ENCODE measurements at places on chromosomes 4 and X.
A peak's percentile ranks its signal among the peaks of the same experiment; 100 is the strongest.

DNA sequence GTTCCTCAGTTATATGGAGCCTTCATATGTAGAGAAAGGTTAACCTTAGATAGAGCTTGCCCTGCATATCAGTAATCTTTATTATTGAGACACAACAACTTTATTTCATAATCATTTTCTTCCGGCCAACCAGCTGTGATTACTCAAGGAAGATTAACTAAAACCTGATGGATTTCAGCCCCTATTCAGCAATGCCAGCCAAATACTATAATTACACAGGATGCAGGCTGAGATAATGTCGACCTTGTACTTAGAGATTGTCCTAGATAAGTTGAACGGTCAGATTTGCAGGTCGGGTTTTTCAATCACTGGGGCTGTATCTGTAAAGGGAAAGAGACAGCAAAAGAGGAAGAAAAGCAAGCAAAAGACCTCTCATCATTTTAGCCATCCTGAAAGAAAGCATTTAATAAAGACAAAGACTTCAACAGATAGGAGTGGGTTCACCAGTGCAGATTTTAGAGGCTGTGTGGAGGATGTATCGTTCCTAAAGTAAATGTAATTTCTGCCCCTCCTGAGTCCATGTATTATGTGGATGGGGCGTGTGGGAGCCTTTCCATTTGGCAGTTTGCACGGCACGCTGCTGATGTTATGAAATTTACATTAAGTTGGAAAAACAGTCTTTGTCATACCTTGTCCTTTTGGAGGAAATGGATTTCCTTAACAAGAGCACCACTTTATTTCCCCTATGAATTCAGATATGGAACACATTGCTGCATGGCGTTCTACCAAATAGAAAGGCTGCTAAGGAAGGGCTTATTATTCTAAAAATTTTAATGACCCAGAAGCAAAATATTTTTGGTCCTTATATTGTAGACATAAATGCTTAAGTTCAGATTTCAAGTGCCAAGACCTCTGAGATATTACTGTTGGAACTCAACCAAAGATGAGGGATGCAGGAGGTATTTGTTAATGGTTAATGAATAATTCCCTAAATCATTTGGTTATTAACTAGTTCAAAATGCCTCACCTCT, 496.7 kb downstream of the SPRY1 start:
- DNase-seq: peak; percentile 41

GRCh38 chrX:37658343-37659030, 27.1 kb upstream of the XK start:
- DNase-seq: no peak

DNA sequence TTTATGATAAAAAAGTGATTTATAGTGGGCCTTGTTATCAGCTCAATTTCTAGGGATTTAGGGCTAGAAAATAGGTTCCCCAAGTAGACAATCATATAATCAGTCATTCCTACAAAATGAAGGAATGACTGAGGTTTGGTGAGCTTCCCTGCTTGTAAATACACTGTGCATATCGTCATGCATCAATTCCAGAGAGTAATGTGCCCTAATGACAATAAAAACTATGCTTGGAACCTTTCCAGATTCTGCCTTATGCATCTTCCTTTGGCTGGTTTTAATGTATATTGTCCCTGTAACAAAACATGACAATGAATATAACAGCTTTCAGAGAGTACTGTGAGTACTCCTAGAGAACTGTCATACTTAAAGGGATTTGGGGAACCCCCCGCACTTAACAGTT, 1310.9 kb downstream of the PCDH7 start:
- DNase-seq: no peak

DNA sequence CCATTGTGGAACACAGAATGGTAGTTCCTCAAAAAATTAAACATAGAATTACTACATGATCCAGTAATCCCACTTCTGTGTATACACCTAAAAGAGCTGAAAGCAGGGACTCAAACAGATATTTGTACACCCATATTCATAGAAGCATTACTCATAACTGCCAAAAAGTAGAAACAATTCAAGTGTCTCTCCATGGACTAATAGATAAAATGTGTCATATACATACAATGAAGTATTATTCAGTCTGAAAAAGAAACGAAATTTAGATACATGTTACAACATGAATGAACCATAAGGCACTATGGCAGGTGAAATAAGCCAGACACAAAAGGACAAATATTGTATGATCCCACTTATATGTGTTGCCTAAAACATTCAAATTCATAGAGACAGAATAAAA, 145.1 kb downstream of the ANTXR2 start:
- no peak for DNase-seq

GRCh38 chr4:152512483-152512882, 23.4 kb downstream of the FBXW7 start:
- no peak for DNase-seq

DNA sequence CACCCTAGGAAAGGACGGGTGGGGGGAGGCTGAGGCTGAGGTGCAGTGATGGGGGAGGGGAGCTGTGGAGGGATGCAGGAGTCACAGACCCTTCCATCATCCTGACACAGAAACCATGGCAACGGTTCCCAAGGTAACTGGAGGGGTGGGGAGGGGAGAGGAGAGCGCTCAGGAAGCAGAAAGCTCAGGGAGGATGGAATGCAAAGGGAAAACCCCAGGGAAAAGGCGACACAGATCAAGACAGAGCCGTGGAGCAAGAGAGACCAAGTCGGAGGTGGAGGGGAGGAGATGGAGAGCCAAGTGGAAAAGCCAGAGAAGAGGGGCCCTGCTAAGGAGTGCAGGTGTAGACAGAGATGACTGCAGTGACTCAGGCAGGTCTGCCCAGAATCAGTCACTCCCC, 14.5 kb downstream of the L1CAM start:
- no peak for DNase-seq

DNA sequence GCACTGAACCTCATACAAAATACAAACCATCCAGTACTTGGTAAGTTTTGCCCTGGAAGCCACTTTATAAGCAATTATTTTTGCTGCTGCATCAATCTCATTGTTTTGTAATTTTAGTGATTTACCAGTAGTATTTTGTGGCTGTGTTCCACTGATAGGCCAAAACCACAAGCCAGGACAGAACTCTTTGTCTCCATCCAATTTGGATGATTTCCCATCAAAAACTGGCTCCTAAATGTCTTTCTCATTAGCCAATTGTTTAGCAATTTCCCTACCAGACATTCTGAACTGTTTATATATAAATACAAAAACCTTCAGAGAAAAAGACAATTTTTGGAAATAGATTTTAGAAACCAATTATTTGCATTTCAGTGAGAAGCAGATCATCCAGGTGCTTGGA, 4.4 kb downstream of the GSPT2 start:
- no peak for DNase-seq

GRCh38 chr4:70914631-70915030, 12.5 kb downstream of the MOB1B start:
- DNase-seq: no peak

DNA sequence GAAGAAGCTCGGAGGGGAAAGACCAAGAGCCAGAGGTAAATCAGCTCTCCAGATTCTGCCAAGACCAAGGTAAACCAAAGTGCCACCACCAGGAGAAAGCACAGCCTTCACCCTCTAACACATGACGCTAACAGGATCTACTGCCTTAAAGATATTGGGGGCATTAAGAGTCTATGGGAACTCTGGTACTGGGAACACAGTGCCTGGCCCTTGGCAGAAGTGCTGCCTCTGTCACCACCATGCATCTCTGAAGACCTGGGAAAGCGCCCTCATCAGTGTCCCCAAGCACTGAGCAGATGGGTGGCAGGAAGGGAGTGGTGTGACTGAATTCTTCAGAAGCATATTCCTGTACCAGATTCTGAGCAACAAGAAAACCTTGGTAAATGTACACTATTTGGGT, 1.3 kb downstream of the QDPR start:
- no peak for DNase-seq
